Glutamatergic neuron (in vitro differentiated cells): ENCODE measurements at places on chromosomes 4 and X. TPM values are rescaled to one million over a fixed set of nuclear protein-coding genes. Genes with fewer than 3 reads are reported as not detected.

DNA sequence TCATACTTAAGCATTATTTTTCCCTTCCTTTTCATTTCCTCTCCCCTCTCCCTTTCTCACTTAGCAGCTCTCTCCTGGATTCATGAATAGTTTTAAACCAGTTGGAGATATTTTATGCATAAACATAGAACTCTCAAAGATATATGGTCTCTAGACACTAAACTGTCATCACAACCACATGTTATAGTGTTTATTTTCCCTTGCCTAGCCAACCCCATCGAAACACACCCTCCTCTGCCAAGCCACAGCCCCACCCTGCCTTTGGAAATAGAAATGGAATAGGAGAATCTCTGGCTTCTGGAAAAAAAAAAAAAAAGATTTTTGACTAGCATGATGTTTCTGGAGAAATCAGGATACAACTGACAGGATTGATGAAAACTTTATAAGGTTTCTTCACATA is 64.8 kb upstream of the RBPJ start:
- no peaks in the 10 kb centered on the region for H3K4me1 ChIP-seq
- H3K4me3 ChIP-seq: no peak overlapping the region
- H3K27me3 ChIP-seq: no peaks in the 10 kb centered on the region
- no peaks in the 10 kb centered on the region for H3K36me3 ChIP-seq
- H3K27ac ChIP-seq: no peak overlapping the region

- no peaks in the 10 kb centered on the region for H3K4me1 ChIP-seq
- no peak overlapping the region for H3K4me3 ChIP-seq
- no peaks in the 10 kb centered on the region for H3K27me3 ChIP-seq
- H3K36me3 ChIP-seq: no peaks in the 10 kb centered on the region
Observed at GRCh38 chr4:176185051-176185450, 10.3 kb downstream of the SPATA4 start.

- H3K4me3 ChIP-seq: no peak overlapping the region
- no peaks in the 10 kb centered on the region for H3K4me1 ChIP-seq
- peak; percentile 30 for DNase-seq
- H3K27me3 ChIP-seq: no peaks in the 10 kb centered on the region
- no peaks in the 10 kb centered on the region for H3K36me3 ChIP-seq
- H3K27ac ChIP-seq: no peak overlapping the region
Observed at GRCh38 chrX:35890699-35891098, 28.8 kb upstream of the CFAP47 start.

GRCh38 chrX:56025872-56026571 is 206.1 kb upstream of the KLF8 start:
- no peak overlapping the region for H3K4me3 ChIP-seq
- H3K4me1 ChIP-seq: no peaks in the 10 kb centered on the region
- no peak for DNase-seq
- no peaks in the 10 kb centered on the region for H3K36me3 ChIP-seq
- no peak overlapping the region for H3K27ac ChIP-seq

GRCh38 chr4:1043651-1044468 is 32.4 kb downstream of the FGFRL1 start:
- peak overlapping the region; percentile 48 for H3K27ac ChIP-seq
- no peaks in the 10 kb centered on the region for H3K4me1 ChIP-seq
- H3K4me3 ChIP-seq: no peak overlapping the region
- DNase-seq: peak; percentile 70
- H3K36me3 ChIP-seq: no peaks in the 10 kb centered on the region

Gene TLR6
- not detected for total RNA-seq

Gene GPR50
- total RNA-seq: 0.42 TPM

Gene DOK7
- total RNA-seq: 5.1 TPM

Gene TMEM185A
- 34.6 TPM for total RNA-seq
